CD8-positive, alpha-beta memory T cell (primary cell): ENCODE measurements at places on chromosomes 16 and 17.
A peak's percentile ranks its signal among the peaks of the same experiment; 100 is the strongest.

GRCh38 chr17:83144421-83145357, 65.3 kb downstream of the METRNL start:
- no peak for DNase-seq

DNA sequence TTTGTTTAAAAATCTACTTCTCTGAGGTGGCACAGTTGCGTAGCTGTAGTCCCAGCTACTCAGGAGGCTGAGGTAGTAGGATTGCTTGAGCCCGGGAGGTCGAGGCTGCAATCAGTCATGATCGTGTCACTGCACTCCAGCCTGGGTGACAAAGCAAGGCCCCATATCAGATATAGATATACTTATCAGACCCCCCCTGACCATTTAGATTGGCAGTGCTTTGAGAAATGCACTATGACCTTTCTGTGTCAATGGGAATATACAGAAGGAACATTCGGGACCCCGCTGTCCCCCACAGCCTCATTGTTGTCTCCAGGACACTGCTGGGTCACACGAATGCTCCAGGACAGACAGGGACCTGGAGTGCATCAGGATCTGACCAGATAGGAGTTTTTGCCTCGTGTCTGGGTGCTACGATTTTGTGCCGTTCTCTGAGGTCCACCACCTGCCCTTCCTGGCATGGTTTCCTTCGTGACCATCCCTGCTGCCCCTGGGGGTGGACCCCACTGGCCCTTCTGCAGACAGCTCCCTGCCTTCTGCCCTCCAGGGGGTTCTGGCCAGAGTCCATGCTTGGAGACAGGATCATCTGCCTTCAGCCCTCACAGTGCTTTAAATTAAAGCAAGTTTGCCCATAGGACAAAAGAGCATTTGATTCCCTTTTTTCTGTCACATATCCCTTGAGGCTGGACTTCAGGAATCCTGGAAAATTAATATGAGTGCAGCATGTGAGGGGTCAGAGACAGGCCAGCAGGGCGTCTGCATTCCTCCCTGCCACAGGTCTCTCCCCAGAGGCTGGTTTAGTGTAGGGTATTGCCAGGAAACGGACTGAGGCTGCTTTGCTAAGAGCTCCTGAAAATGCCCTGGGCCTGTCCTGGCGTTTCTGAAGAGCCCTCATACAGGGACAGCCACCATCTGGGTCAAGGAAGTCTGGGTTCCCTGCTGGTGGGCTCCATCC, 19.3 kb downstream of the PLD6 start:
- DNase-seq: no peak

- DNase-seq: no peak
These were observed 12.8 kb downstream of the SMIM5 start for GRCh38 chr17:75645889-75646637.

GRCh38 chr16:81649561-81650184, 129.4 kb upstream of the PLCG2 start:
- no peak for DNase-seq

- DNase-seq: no peak
These were observed 26.2 kb downstream of the NSMCE1 start for GRCh38 chr16:27242398-27242797.

- no peak for DNase-seq
These were observed 1.1 kb upstream of the DNAJC7 start for GRCh38 chr17:42018339-42018738.

DNA sequence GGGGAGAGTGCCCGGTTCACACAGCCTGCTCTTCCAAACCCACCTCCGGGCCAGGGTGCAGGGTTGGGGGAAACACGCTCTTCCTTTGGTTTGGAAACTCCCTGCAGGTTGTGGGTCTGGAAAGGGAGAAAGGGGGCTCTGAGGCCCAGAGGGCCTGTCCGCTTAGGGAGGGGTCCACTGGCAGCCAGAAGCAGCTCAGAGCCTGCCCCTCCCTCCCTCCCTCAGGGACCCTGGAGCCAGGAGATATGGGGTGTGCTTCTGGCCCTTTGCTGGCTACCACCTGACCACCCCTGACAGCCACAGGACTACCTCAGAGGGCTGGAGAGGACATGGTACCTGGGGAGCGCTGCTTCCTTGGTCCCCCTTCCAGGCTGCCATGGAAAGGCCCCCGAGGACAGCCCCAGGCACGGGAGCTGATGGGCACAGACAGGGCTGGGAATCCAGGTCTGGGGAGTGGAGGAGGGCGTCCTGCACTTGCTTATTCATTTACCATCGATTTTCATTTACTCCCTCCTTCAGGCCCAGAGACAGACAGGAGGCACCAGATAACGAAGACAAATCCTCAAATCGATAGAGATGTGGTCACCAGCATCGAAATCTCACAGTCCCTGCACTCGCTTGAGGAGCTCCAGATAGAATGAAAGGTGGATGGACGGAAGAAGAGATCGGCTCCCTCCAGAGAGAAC, 48.4 kb upstream of the DOC2B start:
- no peak for DNase-seq

GRCh38 chr16:53507464-53508179, 4.6 kb upstream of the AKTIP start:
- no peak for DNase-seq

- DNase-seq: no peak
These were observed 571 bp downstream of the CAVIN1 start for GRCh38 chr17:42422412-42422957.

DNA sequence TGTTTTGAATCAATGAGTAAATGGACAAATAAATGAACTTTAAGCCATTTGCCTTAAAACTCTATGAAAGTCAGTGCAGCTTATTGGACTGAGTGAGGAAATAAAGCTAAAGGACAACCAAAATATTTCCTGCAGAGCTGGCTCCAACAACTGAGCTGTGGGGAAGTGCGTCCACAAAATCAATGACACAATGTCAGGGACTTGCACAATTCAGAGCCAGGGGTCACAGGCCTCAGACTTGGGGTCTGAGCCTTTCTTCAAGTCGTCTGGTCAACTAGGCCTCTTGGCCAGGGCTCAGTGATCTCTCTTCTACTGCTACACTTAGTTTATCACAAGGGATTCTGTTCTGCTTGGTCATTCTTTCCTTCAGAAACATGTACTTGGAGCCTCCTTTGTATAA, 26.2 kb upstream of the RHBDL3 start:
- DNase-seq: no peak

- DNase-seq: no peak
These were observed 77.0 kb upstream of the CCL2 start for GRCh38 chr17:34178092-34178491.

DNA sequence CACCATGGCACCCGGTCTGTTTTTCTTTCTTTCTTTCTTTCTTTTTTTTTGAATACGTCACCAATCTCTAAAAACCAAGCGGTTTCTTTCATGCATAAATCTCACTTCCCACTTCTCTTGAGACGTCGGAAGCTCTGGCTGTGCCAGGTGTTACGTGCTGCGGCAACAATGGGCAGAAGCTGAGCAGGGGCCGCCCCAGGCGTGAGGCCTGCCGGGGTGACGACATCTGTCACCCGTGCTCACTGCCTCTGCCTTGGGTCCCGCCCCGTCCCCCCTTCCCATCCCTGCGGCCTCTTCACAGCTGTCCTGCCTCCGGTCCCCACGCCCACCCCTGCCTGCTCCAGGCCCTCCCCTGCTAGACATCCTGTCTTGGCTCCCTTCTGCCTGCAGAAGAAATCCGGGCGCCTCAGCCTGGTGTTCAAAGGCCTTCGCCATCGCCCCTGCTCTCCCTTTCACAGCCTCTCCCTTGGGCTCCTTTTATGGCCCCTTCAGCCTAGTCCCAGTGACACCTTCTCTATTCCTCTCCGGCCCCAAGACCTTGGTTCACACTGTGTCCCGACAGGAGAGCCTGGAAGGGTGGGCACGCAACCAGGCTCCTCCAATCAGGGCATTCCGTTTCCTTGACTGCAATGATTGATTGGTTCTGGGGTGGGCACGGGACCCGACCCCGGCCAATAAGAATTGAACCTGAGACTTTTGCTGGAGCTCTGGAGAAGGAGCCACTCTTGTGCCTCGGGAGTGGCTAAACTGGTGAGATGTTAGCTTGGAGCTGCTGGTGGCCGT, 4.8 kb downstream of the P2RX1 start:
- DNase-seq: peak; percentile 88

GRCh38 chr17:1201132-1201702, 21.4 kb upstream of the ABR start:
- peak; percentile 36 for DNase-seq
